GM12878 (cell line): ENCODE measurements at places on chromosomes 11 and 22. TPM values are rescaled to one million over a fixed set of nuclear protein-coding genes. Genes with fewer than 3 reads are reported as not detected.

The STX3 gene
- polyA plus RNA-seq: 0.73 and 0.83 TPM in 2 replicates

The CRACR2B gene
- 16.2 and 16.6 TPM in 2 replicates for polyA plus RNA-seq

The OR51B4 gene
- not detected in 2 replicates for polyA plus RNA-seq

The CAPN5 gene
- 0.04 TPM in 1 of 2 replicates, not detected in the other for polyA plus RNA-seq

The KRTAP5-8 gene
- not detected in 2 replicates for polyA plus RNA-seq

The SLC25A45 gene
- 25.4 and 31.0 TPM in 2 replicates for polyA plus RNA-seq

The IL10RA gene
- 7.4 and 8.2 TPM in 2 replicates for polyA plus RNA-seq

The CD3G gene
- not detected in 2 replicates for polyA plus RNA-seq

The ESRRA gene
- polyA plus RNA-seq: 21.9 and 23.3 TPM in 2 replicates

The UNC93B1 gene
- 32.9 and 35.0 TPM in 2 replicates for polyA plus RNA-seq

The CALCA gene
- polyA plus RNA-seq: not detected in 2 replicates
